ENCODE measurements at places on chromosomes 3 and 15.
A peak's percentile ranks its signal among the peaks of the same experiment; 100 is the strongest.

DNA sequence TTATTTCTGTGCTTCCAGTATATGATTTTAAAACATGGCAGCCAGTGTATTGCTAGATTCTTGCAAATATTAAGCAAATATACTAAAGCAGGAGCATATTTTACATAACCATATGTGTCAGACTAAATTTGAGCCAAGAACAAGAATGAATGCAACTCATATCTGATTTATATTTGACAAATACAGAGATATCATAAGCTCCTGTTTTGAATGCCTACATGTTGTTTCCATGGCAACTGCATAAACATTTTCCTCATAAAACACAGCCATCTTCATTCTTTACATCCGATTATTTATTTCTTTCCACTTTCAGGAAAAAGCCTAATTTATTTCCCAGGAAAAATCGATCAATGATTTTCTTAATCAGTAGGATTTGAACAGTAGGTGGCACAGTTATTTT lies 172.2 kb upstream of the TSPAN3 start:
- no peak for DNase-seq

DNA sequence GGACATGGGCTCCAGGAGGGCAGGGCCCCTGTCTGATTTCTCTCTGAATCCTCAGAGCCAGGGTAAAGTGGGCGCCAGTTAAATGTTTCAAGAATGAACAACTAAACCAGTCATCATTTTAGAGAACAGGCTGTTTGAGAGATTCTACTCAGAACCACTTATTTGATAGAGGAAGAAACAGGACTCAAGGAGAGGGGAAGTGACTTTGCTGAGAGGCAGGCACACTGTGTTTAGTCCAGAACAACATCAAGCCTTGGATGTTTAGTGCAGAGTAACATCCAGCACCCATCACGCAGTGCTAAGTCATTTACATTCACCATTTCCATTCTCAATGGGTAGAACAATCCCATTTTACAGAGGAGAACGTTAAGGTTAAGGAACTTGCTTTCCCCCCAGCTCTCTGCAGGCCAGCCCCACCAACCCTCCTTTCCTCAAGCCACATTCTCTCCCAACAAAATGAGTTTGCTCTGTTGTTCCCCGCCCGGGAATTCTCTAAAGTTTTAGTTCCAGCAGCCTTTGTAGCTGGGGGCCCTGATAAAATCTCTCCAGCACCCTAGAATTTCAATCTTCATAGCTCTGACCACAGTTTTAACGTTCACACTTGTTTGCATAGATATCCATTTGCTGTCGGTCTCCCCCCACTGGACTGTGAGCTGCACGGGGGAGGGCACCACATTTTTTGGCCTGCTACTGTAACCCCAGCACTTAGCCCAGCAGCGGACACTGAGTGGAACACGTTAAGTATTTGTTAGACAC lies 962 bp downstream of the NMNAT3 start:
- DNase-seq: peak; percentile 10

DNA sequence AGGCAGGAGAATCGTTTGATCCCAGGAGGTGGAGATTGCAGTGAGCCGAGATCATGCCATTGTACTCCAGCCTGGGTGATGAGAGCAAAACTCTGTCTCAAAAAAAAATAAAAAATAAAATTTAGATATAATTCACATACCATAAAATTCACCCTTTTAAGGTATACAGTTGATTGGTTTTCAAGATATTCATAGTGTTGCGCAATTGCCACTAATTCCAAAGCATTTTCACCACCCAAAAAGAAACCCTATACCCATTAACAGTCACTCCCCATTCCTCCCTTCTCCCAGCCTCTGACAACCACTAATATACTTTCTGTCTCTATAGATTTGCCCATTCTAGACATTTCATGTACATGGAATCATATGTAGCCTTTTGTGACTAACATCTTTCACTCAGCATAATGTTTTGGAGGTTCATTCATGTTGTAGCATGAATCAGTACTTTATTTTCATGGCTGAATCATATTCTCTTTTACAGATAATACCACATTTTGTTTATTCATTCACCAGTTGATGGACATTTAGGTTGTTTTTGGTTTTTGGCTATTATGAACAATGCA lies 116.7 kb downstream of the RASA2 start:
- DNase-seq: no peak

GRCh38 chr3:42117175-42118008 lies 26.2 kb downstream of the TRAK1 start:
- peak; percentile 53 for DNase-seq

DNA sequence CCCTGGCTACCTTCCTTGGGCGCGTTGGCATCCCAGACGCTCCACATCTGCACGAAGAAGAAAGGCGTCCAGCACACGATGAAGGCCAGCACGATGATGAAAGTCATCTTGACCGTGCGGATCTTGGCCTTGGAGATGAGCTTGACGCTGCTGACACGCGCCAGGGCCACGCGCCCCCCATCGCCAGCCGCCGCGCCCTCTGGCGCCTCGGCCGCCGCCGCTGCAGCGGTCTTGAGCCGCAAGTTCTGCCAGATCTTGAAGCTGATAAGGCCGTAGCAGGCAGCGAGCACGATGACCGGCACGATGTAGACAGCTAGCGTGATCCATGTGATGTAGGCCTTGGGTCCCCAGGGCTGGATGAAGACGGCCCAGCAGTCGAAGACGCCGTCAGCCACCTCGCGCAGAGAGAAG lies 2.2 kb downstream of the OXTR start:
- no peak for DNase-seq

- DNase-seq: no peak
Observed at GRCh38 chr15:44441095-44441501, 13.7 kb downstream of the CTDSPL2 start.

DNA sequence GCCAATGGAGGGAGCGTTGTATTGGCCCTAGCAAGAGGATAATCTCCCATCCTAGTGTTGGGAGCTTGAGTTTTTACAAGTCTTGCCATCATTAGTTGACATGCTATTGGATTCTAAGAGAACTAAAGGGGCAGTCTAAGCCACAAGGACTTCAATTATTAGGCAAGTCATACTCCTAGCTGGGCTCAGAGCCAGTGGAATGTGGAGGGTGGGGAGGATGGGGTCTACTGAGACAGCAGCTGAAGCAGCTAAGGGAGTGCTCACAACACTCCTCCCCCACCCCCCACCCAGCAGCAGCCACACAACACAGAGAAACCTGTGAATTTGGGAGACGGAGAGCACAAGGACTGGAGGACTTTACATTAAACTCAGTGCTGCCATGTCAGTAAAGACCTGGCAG lies 27.9 kb downstream of the FRG2C start:
- DNase-seq: no peak

- no peak for DNase-seq
Observed at GRCh38 chr3:126113238-126113555, 29.3 kb upstream of the SLC41A3 start.

DNA sequence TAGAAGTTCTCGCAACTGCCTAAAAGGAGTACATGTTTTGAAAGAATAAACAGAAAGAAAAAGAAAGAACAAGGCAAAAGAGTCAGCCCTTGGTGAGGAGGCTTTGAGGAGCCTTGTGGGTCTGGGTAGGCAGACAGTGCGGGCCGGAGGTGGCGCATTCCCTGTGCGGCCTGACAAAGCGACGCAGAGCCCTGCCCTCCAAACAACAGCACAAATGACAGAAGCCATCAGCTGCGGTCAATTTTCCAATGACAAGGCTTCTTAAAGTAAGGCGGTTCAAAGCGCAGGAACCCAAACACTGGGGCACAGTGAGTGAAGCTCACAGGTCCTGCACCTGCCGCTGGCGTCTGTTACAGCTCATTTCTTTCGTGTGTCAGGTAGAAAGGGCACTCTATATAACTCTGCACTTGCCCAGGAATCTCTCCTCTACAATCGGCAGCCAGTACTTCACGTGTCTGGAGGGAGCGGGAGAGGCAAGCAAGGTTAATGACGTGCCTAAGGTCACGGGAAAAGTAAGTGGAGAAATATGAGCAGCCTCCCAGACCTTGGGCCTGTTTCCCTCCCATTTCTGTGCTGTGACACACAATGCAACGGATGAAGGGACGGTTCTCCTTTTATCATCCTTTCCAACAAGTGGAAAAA lies 178.1 kb downstream of the OPA1 start:
- no peak for DNase-seq

- peak; percentile 35 for DNase-seq
Observed at GRCh38 chr3:107525644-107526305, 3.0 kb downstream of the BBX start.
